ENCODE measurements at places on chromosomes 16 and 17.

DNA sequence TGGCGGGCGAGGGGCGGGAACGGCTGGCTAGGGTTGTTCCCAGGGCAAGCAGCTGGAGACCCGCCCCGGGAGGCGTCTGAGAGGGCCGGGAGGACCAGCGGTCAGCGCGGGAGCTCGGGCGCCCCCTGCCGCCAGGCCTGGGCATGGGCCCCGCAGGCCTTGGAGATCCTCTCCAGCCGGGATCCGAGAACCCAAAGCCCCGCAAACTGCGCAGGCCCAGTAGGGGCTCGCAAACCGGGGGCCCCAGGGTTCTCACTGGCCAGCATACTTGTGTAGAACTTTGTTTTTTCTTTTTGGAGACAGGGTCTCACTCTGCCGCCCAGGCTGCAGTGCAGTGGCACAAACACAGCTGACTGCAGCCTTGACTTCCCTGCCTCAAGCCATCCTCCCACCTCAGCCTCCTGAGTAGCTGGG is 20.8 kb upstream of the ZNF423 start:
- no peak for DNase-seq

DNA sequence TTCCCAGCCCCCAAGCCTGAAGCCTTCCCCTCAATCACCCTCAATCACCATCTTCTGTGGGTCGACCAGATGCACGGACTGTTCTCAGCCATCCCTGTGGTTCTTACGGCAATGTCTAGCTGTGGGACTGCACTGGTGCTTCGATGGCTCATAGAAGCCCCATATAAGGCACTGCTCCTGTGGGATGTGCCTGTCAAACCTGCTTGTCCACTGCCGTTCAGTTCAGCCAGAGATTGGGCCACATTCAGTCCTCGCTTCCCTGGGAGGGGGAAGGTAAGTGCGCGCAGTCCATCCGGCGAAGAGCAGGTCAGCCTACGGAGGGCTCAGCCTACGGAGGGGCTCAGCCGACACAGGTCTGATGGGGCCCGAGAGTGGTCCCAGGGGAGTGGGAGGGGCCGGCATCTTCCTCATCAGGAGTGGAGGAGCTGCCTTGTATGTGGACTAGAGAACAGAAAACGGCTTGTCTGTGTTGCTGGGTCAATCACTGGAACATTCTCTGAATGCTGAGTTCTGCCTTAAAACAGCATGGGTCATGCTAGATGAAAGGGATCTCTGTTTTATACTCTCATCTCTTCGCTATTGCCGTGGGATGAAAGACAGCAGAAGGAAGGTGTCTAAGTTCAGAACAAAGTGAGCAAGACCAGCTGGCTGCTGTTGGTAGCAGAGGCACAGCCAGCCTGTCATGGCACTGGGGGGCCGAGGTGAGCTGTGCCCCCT is at the start of gene CARD14:
CARD14 (plus strand) TSS at position 247 of the 717 bp plus-strand sequence. CDS start 11,409 bp downstream, outside the sequence.
- no peak for DNase-seq

- no peak for DNase-seq
These were observed 498 bp upstream of the PLEKHG4 start for GRCh38 chr16:67278773-67279295.

DNA sequence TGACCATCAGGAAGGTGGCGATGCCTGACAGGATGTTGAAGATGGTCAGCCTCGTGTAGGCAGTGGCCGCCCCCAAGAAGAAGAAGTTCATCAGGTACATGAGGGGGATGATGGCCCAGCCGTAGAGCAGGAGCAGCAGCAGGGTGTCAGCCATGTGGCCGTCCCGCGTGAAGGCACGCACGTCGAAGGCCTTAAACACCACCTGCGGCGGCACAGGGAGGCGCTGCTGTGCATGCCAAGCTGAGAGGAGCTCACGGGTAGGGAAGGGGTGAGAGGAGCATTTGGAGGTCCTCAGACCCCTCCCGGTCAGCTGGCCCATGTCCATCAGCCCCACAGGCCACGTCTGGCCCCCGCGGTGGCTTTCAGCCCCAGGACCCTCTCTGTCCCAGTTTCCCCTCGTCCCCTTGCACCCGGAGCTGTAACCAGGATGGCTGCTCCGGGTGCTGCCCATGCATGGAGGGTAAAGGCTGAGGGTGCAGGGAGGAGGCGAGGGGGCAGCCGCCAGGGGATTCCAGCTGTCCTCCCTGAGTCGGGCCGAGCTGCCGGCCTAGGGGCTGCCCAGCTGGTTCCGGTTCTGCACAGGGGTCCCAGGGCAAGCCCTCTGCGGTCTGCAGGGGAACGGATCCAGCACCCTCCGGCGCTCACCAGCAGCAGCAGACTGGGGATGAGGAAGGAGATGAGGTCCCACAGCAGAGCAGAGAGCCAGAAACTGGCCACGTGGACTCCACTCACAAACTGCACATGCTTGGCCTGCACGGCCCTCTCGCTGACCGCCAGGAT is 17.1 kb upstream of the RNPS1 start:
- no peak for DNase-seq

GRCh38 chr16:68332411-68333121 is 21.7 kb downstream of the PRMT7 start:
- no peak for DNase-seq

GRCh38 chr17:30372755-30373154 is 6.0 kb upstream of the CPD start:
- peak; percentile 56 for DNase-seq

- no peak for DNase-seq
These were observed 1.3 kb downstream of the HGS start for GRCh38 chr17:81685108-81685507.
